GF-D8 (cell line): ENCODE measurements at places on chromosomes 5 and 9.

DNA sequence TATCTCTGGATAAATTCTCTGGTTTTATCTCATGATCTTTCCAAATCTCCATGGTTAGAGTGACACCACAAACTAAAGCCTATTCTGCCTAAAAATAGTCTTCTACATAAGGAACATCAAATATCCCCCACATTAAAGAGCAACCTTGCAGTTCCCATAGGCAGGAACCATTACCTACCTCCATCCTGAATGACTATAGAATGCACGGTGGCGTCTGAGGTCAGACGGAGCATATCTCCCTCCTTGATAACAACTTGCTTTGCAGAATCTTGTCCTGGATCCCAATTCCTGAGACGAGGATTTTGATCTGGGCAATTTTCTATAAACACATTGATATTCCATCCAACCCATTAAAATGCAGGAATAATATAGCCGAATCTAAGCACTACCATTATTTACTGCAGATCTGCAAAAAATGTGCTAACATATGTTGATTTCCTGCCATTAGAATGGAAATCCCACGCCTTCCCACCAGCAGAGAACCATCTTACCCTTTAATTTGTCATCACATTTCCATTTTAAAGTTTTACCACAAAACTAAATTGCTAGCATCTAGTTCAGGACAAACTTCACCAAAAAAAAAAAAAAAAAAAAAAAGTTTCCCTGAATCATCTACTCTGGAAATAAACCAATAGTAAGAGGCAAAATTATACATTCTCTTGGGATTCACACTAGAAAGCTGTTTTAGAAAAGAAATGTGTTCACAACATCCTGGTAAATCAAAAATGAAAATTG lies 22.1 kb downstream of the CEMIP2 start:
- no peak for DNase-seq

DNA sequence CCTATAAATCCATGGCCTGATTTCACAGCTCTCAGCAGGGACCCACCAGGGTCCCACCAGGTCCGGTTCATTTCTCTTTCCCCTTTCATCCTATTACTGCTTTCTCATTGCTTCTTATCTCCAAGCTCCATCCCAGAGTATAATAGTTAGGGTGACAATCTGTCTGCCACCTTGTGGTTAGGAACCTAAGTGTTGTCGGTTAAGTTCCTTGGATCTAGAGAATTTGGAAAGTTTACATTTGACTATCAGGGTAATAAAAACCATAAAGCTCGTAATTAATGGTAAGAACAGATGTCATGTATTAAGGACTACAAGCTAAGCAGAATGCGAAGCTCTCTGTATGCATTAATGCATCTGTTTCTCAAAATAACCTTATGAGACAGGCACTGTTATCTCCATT lies 259.1 kb downstream of the SH3GL2 start:
- DNase-seq, result no peak

- DNase-seq, result peak; percentile 67
These were observed 46.2 kb upstream of the DENND4C start for GRCh38 chr9:19184144-19184917.

- DNase-seq, result no peak
These were observed 40.5 kb downstream of the CCNJL start for GRCh38 chr5:160271836-160272235.

DNA sequence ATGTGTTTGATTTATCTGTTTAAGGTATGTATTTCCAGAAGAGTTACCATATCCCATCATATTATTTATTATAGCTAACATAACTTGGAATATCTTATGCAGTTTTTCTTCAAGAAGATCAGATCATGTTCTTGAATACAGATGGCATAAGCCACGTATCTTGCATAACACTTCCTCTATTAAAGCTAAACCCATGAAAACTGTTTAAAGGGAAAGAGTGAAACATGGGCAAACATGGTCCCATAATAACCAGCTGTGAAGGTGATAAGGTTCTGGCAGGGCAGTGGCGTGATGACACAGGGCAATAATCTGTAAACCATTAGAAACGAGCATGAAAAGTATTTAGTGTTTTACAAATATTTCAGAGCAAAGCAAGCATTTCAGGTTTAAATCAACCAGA lies 34.2 kb downstream of the EFNA5 start:
- DNase-seq, result no peak

GRCh38 chr9:107286057-107286456 lies 3.0 kb downstream of the RAD23B start:
- no peak for DNase-seq

DNA sequence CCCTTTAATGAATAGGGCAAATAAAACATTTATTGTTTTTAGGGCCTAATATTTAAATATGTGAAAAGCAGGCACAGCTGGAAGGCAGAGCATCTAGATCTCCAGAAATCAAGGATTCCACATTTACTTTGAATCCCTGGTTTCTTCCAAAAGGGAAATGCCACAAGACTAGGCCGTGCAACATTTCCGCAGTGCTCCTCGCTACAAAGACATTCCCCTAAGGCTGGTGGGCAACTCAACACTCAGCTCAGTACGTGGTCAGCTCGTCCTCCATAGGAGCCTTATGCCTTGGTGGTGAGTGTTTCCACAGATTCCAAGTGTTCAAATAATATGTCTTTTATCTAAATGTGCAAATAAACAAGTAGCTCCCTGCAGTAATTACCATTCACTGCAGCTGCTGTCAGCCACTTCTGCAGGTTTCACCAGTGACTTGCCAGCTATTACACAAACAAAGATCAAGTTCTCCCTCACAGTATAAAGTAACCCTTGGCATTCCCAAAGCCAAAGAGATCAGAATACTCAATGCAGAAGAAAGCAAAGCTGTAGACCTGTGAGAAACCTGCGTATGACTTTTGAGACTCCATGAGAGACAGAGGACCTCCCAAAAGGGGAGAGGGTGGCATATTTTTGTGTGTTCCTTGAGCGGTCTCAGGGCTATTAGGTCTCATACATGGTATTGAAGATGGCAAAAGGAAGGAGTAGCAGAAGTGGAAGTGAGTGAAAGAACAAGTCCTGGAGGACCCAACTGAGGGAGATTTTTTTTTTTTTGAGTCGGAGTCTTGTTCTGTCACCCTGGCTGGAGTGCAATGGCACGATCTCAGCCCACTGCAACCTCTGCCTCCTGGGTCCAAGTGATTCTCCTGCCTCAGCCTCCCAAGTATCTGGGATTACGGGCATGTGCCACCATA lies 38.0 kb upstream of the TENT2 start:
- no peak for DNase-seq

GRCh38 chr5:178177569-178177968 lies 9.6 kb downstream of the GMCL2 start:
- no peak for DNase-seq

- DNase-seq, result no peak
These were observed 42.5 kb downstream of the CEMIP2 start for GRCh38 chr9:71725590-71726338.

GRCh38 chr9:13063880-13064459 lies 215.5 kb downstream of the MPDZ start:
- no peak for DNase-seq
